ENCODE measurements at places on chromosomes 3 and 15. TPM values are rescaled to one million over a fixed set of nuclear protein-coding genes. Genes with fewer than 3 reads are reported as not detected.

GRCh38 chr15:32870240-32871033 lies 152.6 kb downstream of the GREM1 start:
- DNase-seq = no peak

DNA sequence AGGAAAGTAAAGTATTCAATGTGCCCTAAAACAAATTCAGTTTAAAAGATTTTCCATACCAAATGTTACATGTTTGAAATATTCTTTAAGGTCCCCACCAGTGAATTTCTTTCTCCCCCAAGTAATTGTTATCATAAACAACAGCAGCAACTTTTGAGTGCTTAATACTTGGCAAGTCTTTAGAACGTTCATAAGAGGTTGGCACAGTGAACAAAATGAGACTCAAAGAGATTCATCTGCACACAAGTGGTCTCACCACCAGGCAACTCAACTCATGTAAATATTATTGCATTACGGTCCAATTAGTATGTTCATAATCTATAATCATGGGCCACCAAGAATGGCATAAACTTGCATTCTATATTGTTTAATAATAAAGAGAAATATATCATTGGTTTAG lies 98.7 kb downstream of the TBL1XR1 start:
- DNase-seq = no peak

DNA sequence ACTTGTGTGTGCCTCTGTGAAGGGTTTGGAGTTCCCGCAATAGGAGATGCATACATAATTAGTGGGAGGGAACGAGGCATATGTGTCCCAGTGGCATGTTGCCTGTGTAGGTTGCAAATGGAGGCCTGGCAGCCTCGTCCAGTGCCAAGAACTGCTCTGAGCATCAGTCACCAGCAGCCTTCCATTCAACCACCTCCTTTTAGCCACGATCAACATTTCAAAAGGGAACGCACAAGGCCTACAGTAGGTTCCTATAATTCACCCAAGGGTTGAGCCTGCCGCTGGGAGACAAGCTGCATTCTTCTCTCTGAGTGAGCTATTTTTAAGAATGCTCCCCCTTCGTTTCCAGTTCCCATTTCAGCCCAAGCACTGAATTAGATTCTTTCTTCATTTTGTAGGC lies 78.8 kb upstream of the CTNNB1 start:
- DNase-seq = no peak

DNA sequence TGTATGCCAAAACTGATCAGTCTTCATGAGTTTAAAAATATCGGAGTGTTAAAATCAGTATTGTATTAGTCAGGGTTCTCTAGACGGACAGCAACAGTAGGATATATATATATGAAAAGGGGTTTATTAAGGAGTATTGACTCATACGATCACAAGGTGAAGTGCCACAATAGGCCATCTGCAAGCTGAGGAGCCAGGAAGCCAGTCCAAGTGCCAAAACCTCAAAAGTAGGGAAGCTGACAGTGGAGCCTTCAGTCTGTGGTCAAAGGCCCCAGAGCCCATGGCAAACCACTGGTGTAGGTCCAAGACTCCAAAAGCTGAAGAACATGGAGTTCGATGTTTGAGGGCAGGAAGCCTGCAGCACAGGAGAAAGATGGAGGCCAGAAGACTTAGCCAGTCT lies 391.0 kb upstream of the CADM2 start:
- DNase-seq = no peak

The TRAIP gene
- 16.3 TPM for polyA plus RNA-seq
